Pancreas (tissue), 10 donors: ENCODE measurements at places on chromosomes 12 and 14. TPM values are rescaled to one million over a fixed set of nuclear protein-coding genes. Genes with fewer than 3 reads are reported as not detected.

GRCh38 chr12:12072064-12072760 lies 1.5 kb downstream of the BCL2L14 start:
- peak; percentile 53 for DNase-seq
- no peaks in the 10 kb centered on the region for H3K36me3 ChIP-seq
- H3K27ac ChIP-seq, result peak overlapping the region; percentile 78
- peaks cover 5% of the 10 kb centered on the region for H3K4me1 ChIP-seq
- H3K27me3 ChIP-seq, result no peaks in the 10 kb centered on the region
- H3K4me3 ChIP-seq, result peak overlapping the region; percentile 32

DNA sequence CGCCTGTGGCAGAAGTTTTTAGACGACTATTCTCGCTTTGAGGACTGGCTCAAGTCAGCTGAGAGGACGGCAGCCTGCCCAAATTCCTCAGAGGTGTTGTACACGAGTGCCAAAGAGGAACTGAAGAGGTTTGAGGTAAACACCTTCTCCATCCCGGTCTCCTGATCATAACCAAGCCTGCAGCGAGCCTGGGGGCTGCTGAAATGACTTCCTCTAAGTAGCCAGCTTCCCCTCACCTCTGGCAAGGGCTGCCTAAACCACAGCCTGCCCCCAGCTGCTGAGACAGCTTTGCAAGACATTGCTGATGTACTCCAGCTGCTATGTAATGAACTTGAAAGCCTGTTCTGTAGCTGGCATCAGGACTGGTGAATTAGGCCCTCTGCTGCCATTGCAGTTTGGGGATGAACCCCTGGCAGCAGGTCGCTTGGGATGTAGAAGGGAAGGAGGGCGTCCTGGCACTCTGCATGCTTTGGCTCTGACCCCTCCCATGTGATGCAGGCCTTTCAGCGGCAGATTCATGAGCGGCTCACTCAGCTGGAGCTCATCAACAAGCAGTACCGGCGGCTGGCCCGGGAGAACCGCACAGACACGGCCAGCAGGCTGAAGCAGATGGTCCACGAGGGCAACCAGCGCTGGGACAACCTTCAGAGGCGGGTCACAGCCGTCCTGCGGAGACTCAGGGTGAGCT lies 84.6 kb downstream of the ESR2 start:
- no peak overlapping the region for H3K4me3 ChIP-seq
- H3K27ac ChIP-seq, result no peak overlapping the region
- no peak for DNase-seq
- H3K4me1 ChIP-seq, result peaks cover 19% of the 10 kb centered on the region

DNA sequence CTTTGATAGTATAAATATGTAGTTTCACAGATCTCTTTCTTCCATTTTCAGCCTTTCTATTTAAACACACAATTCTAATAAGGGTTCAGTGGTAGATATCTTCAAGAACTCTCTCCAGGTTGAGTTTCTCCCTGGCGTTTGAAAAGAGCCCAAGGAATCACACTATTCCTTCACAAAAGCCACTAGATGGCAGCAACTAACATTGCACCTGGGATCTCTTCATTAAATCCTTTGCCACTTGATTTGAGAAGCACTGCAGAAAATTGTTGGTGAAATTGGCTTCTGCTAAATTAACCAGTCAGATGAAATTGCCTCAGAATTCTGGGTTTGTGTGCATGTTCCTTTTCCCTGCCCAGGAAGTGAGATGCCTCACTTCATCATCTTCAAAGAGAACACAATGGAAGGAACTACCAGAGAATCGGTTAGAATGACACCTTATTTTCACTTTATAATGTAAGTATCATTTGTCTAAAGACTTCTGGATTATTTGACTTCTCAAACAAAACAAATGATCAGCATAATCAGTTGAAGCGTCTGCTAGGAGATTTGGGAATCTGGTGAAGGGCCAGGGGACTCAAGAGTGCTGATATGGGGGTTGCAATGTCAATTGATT lies 6.8 kb downstream of the CCDC198 start:
- no peaks in the 10 kb centered on the region for H3K27me3 ChIP-seq
- no peaks in the 10 kb centered on the region for H3K36me3 ChIP-seq
- no peaks in the 10 kb centered on the region for H3K4me1 ChIP-seq
- H3K27ac ChIP-seq, result no peak overlapping the region
- DNase-seq, result peak; percentile 28

DNA sequence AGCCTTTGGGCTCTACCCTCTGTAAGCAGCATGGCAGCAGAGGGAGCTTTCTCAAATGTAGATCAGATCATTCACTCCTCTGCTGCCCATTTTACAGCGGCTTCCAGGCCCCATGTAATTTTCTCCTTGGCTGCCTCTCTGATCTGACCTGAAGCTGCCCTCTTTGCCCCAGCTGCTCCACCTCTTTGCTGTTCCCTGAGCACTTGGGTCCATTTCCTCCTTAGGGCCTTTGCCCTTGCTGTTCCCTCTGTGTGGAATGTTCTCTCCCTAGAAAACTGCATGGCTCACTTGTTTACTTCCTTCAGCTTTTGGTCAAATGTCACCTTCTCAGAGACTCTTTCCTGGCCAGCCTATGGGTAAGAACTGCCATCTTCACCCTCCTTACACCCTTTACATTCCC lies 37.2 kb downstream of the SMOC1 start:
- no peak for DNase-seq
- no peak overlapping the region for H3K27ac ChIP-seq
- no peak overlapping the region for H3K4me3 ChIP-seq
- H3K36me3 ChIP-seq, result no peaks in the 10 kb centered on the region
- no peaks in the 10 kb centered on the region for H3K27me3 ChIP-seq
- H3K4me1 ChIP-seq, result no peaks in the 10 kb centered on the region

DNA sequence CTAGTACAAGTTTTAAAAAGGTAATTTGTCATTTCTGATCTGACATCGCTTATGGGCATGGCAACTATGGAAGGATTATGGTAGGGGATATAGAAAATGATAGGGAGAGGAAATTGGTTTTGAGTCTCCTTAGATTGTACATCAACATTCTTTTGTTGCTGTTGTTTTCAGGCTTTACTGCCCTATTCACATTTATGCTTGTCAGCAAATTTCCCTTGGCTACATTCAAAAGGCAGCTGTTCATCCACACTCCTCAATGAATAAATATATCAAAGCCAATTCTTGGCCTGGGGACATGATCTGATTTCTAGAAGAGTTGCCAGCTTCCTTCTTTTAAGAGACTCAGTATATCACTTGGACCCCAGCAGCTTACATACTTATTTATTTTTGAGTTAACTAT lies 283.4 kb downstream of the CEP128 start:
- no peaks in the 10 kb centered on the region for H3K4me1 ChIP-seq
- H3K36me3 ChIP-seq, result no peaks in the 10 kb centered on the region
- DNase-seq, result no peak
- H3K27ac ChIP-seq, result no peak overlapping the region
- no peak overlapping the region for H3K4me3 ChIP-seq

DNA sequence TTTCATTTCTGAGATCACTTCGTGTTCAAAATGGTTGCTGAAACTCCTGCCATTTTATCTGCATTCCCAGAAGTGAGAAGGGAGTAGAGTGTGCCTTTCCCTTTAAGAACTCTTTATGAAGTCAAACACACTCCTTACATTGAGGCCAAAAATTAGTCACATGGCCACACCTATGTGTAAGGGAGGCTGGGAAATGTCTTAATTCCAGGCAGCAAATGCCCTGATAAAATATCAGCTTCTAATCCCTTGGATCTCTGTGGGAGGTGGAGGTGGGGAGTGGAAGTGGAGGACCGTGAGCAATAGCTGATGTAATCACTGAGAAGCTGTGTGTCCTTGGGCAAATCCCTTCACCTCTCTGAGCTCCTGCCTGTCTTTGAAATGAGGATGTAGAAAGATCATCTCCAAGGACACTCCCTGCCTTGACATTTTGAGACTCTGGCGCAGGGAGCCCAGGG lies 22.7 kb upstream of the ANKRD9 start:
- no peaks in the 10 kb centered on the region for H3K27me3 ChIP-seq
- no peaks in the 10 kb centered on the region for H3K4me1 ChIP-seq
- no peak overlapping the region for H3K4me3 ChIP-seq
- no peak overlapping the region for H3K27ac ChIP-seq
- no peaks in the 10 kb centered on the region for H3K36me3 ChIP-seq

DNA sequence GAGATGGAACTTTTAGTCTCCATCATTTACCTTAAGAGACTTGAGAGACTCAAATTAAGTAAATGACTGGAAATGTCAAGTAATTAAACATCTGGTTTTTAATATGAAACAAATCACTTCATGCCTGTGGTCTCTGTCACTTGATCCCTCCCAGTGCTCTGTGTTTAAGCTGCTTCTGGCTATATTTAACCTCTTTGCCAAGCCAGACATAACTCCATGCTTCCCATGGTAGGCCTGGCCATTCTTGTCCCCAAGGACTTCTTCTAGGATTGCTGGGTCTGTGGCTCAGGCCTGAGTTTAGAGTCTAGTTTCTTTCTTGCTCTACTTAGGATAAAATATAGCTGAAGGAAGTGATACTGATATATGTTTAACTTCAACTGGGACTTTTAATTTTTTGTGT lies 1013.6 kb downstream of the FLRT2 start:
- no peaks in the 10 kb centered on the region for H3K27me3 ChIP-seq
- H3K4me1 ChIP-seq, result no peaks in the 10 kb centered on the region
- no peak overlapping the region for H3K27ac ChIP-seq
- H3K36me3 ChIP-seq, result no peaks in the 10 kb centered on the region

DNA sequence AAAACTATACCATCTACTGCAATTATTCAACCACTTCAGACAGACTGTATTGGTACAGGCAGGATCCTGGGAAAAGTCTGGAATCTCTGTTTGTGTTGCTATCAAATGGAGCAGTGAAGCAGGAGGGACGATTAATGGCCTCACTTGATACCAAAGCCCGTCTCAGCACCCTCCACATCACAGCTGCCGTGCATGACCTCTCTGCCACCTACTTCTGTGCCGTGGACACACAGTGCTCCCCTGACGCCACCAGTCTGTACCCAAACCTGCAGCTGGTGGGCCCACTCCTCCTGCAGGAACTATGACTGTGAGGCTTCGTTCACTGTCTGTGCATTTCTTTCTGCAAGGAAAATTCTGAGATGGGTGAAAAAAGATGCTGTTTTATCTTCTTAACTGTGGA lies 284.7 kb downstream of the DAD1 start:
- H3K4me3 ChIP-seq, result no peak overlapping the region
- no peaks in the 10 kb centered on the region for H3K27me3 ChIP-seq
- H3K4me1 ChIP-seq, result no peaks in the 10 kb centered on the region
- H3K27ac ChIP-seq, result no peak overlapping the region

DNA sequence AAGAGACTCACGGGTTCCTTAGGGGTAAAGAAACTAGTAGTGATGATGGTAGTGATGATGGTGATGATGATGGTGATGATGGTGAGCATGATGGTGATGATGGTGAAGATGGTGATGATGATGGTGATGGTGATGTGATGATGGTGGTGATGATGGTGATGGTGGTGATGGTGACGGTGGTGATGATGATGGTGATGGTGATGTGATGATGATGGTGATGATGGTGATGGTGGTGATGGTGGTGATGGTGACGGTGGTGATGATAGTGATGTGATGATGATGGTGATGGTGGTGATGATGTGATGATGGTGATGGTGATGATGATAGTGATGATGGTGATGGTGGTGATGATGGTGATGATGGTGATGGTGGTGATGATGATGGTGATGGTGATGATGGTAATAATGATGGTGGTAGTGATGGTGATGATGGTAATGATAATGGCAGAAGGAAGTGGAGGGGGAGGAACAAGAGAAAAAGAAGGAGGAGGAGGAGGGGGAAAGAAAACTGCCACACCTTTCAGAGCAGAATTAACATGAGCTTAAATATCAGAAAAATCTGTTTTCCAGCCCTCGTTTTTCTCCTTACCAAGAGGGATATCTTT lies 85.5 kb downstream of the FZD10 start:
- H3K4me3 ChIP-seq, result no peak overlapping the region
- no peak overlapping the region for H3K27ac ChIP-seq
- no peak for DNase-seq
- no peaks in the 10 kb centered on the region for H3K36me3 ChIP-seq
- no peaks in the 10 kb centered on the region for H3K4me1 ChIP-seq

The TGFB3 gene
- total RNA-seq, result 21.3 TPM
